ENCODE measurements at places on chromosomes 5 and 9.

DNA sequence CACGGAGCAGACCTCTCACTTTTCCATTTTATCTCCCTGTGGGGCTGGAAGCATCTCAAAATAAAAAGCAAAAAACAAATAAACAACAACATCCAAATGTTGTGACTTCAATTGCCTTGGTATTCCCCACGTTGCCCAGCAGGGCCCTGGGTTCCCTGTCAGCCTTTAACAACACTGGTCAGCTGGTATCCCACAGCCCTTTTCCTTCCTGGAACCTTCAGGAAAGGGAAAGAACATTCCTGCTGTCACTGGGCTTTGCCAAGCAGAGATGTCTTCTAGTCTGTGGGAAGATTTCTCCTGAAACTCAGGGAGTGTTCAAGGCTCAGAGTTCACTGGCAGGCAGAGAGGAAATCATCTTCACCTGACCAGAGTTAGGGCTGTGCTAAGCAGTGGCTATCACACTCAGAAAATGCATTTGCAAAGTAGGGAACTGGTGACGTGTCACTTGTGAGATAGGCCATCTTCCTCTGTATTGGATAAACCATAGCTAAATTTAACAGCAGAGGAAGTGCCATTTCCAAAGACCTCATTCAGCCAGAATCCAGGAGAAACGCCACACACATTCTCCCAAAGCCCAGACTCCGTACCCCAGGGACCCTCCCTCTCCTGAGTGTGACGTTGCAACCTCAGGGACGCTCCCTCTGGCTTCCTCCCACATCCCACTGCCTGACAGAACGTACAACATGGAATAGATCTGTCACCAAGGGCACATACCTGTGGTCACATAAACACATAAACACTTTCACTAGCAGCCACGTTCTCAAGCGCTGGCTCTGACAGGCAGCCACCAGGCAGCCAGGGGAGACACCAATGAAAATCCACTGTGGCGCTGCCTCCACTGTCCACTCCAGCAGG is 274.0 kb upstream of the DAPK1 start:
- DNase-seq = no peak

DNA sequence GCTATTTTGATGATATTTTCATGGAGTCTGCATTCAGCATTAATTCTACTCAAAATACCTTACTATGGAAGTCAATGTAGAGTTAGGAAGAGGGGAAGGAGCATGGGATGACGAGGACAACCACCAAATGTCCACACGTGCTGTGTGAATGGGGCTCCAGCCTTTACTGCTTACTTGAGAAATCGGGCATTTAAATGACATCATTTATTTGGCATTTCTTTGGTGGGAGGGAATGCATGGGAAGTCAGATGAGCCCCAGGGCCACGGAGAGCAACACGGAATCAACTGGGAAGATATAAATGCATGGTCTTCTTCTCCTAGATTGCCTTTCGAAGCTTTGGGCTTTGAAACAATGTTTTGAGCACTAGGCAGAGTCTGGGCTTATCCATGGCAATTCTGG is 458.5 kb upstream of the KLF4 start:
- DNase-seq = no peak

DNA sequence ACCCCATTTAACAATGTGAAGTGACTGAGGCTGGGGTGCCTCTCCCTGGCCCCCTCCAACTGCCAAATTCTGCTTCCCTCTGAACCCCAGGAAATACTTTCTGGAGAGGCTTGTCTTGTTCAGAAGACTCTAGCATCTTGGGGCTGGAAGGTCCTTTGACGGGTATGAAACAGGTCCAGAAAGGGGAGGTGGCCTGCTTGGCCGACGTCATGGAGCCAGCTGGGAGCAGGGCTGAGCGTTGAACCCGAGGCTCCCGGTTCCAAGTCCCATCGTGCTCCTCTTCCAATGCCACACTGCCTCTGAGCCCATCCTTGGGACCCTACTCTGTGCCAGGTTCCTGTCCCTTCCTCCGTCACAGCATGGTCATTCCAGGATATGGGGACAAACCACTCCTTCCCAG is 46.9 kb downstream of the NDST1 start:
- no peak for DNase-seq

GRCh38 chr5:172919525-172920446 is 39.4 kb upstream of the RPL26L1 start:
- DNase-seq = no peak

- DNase-seq = no peak
These were observed 502.8 kb upstream of the PAPPA start for GRCh38 chr9:115650768-115651167.

DNA sequence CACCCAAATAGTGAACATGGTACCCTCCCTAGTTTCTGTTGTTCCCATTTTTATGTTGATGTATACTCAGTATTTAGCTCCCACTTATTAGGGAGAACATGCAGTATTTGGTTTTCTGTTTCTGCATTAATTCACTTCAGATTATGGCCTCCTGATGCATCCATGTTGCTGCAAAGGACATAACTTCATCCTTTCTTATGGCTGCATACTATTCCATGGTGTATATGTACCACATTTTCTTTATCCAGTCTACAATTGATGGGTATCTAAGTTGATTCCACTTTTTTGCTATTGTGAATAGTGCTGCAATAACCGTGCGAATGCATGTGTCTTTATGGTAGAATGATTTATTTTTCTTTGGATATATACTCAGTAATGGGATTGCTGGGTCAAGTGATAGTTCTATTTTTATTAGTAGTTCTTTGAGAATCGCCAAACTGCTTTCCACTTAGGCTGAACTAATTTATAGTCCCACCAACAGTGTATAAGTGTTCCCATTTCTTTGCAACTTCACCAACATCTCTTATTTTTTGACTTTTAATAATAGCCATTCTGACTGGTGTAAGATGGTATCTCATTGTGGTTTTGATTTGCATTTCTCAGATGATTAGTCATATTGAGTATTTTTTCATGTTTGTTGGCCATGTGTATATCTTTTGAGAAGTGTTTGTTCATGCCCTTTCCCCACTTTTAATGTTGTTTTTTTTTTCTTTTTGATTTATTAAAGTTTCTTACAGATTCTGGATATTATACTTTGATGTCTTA is 79.6 kb downstream of the SMIM15 start:
- no peak for DNase-seq

DNA sequence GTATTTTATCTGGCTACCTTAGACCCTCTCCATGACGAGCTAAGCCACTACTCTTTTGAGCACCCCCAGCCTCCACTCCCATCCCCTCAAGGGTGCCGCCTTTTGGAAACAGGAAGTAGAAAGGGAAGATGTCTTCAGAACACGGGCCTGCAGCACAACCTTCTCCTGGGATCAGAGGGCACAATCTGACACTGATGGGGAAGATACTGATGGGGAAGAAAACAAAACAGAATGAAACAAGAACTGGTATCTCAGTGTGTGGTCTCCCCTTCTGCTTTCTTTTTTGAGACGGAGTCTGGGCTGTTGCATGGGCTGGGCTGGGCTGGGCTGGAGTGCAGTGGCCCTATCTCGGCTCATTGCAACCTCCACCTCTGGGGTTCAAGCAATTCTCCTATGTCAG is 539.7 kb upstream of the DAP start:
- no peak for DNase-seq

DNA sequence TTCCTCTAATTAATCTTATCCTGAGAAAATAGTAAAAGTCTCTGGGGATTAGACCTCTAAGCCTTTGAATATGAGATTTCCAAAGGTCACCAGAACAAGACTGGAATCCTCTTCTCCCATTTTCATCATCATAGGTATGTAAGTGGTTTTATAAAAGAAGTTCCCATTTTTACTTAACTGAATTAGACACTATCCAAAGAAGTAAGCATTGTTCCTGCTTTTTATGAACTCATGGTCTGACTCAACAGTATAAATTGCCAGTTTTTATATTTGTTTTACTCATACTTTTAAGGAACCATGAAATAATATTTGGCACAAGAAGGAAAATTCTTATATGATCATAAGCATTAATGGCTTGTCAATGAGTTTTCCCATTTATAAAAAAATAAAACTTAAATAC is 167.1 kb upstream of the ADRA1B start:
- no peak for DNase-seq

GRCh38 chr9:92650839-92651621 is 18.9 kb downstream of the IPPK start:
- no peak for DNase-seq

DNA sequence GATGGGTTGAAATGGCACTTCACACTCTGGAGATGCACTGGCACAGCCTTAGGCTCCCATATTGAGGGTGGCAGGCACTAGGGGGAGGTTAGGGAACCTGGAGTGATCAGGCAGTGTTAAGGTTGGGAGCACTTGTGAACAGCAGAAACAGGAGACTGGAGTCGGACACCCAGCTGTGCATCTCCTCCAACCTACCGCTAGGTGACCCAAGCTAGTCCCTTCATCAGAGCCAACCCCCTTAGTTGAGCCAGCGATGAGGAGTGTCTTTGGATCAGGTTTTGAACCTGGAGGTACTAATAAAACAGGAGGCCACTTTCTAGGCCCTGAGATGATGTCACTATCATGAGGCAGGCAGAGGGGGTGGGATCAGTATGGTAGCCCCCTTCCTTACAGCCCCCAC is 1.7 kb downstream of the ACTL7B start:
- no peak for DNase-seq

DNA sequence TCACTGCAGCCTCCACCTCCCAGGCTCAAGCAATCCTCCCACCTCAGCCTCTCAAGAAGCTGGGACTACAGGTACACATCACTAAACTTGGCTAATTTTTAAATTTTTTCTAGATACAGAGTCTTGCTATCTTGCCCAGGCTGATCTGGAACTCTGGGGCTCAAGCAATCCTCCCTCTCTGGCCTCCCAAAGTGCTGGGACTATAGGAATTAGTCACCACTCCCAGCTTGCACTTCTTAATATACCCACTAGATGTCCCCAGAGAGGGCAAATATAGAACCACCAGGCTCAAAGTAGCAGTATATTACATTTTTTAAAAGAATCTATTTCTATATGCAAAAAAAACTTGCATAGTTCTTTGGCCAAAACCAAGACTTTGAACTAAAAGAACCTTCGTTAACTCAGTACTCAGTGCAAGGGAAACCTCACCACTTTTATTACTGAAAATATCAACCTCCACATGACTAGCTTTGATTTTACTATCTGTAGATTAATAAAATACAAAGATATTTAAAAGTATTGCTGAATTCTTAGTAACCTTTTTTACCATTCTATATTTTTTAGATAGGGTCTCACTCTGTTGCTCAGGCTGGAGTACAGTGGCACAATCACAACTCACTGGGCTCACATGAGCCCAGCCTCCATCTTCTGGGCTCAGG is 25.8 kb upstream of the HSD17B3 start:
- peak; percentile 8 for DNase-seq

DNA sequence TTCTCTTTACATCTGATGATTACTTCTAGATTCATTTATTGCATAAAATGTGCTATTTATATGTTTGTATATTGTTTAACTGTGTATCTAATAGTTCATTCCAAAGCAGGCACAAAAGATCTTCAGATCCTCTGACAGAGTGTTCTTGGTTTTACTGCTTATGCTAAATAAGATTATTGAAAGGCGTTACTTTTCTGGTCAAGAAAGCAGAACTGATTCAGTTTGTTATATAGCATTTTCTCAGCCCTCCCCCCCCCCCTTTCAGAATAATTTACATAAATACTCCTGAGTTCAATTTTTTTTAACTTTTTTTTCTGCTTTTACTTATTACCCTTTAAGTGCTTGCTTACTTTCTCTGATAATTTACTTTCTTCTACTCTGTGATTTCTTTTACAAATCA is 15.4 kb downstream of the CDC42SE2 start:
- no peak for DNase-seq

- no peak for DNase-seq
These were observed 95.4 kb upstream of the MINAR2 start for GRCh38 chr5:129652349-129653056.

GRCh38 chr5:82419559-82420332 is 141.6 kb upstream of the RPS23 start:
- DNase-seq = no peak

- no peak for DNase-seq
These were observed 35.6 kb downstream of the MEF2C start for GRCh38 chr5:88847420-88847819.

- no peak for DNase-seq
These were observed 292.8 kb downstream of the YTHDC2 start for GRCh38 chr5:113806250-113806649.

DNA sequence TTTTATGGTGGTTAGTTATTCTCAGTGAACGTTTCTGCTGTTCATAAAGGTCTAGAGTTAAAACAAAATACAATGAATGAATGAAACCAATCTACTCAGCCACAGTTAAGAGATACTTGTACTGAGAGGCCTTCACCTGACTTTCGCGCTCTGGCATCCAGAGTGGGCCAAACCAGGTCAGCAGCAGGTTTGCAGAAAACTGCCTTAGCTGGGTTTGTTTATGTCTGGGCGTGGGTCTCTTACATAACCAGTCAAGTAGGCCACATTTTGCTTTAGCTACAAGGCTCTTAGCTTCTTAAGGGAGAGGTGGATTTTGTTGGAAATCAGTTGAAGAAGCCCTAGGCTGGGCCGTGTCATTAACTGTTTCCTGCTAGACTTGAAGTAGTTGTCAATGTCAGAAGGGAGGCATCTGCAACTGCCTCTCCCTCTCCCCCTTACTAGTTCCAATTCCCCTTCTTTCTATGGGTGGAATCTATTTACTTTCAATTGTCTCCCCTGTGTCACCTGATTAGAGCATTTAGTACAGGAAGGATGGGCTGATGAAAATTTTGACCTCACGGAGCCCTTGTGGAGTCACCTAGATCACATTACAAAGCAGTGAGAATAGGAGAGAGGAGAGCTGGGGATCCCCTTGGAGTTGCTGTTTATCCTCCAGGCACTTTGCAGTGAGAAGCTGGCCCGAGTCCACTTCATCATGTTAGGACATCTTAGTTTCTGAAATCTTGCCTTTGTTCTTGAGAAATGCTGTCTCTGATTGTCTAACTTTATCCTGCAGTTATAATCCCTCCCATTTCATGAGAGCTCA is 200.5 kb downstream of the ARHGEF28 start:
- DNase-seq = no peak

DNA sequence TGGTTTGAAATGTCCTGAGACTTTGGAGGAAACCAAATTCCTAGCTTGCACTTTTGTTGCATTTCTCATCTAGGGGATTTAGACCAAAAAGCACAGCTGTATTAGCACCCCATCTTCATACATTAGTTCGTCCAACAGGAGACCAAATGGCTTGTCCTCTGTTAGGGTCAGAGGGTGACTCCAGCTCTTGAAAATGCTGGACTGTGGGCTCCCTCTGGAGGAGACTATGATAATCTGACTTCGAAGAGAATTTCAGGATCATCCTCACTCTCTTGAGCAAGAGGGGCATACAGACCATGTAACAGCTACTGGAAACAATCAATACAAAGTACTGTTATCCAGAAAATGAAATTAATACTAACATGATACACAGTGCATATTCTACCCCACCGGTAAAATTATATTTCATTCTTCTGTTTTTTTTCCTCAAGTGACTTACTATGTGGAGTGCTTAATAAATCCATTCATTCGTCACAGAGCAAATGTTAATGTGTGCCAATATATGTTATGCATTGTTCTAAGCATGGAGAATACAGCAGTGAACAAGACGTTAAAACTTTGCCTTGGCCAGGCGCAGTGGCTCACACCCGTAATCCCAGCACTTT is 63.7 kb upstream of the PPP2CA start:
- DNase-seq = peak; percentile 8
